Activated CD8-positive, alpha-beta memory T cell treated with anti-CD3 and anti-CD28 coated beads, Interleukin-2, amount 10 ng/mL, durations not matched to agents 7 days and 5 days (primary cell): ENCODE measurements at places on chromosomes 11 and 22. TPM values are rescaled to one million over a fixed set of nuclear protein-coding genes. Genes with fewer than 3 reads are reported as not detected.

Gene OR51B4
- not detected for total RNA-seq

Gene SNAP29
- 32.3 TPM for total RNA-seq

Gene SMDT1
- 72.1 TPM for total RNA-seq

Gene APOBEC3F
- total RNA-seq: 39.8 TPM

Gene OTUB1
- 90.1 TPM for total RNA-seq

Gene ST14
- not detected for total RNA-seq

Gene TSPAN18
- total RNA-seq: 6.1 TPM

Gene TRPM5
- not detected for total RNA-seq

Gene LRP4
- 0.12 TPM for total RNA-seq

Gene ZBTB16
- total RNA-seq: 3.9 TPM

Gene ASCL2
- 0.15 TPM for total RNA-seq

Gene OR10A2
- not detected for total RNA-seq

Gene ANKK1
- 0.29 TPM for total RNA-seq

Gene SYTL2
- total RNA-seq: 78.0 TPM

Gene C11orf87
- total RNA-seq: not detected

Gene OR11H1
- total RNA-seq: not detected

Gene RAB39A
- 0.59 TPM for total RNA-seq

Gene IL10RA
- 247 TPM for total RNA-seq

Gene SAA4
- not detected for total RNA-seq

Gene TAGLN
- 2.7 TPM for total RNA-seq

Gene GPR83
- 0.09 TPM for total RNA-seq

Gene GRAP2
- total RNA-seq: 257 TPM

Gene CRACR2B
- total RNA-seq: 14.1 TPM

Gene AMPD3
- total RNA-seq: 8.8 TPM

Gene KRTAP5-9
- not detected for total RNA-seq

Gene DCHS1
- total RNA-seq: 0.14 TPM

Gene PHETA2
- total RNA-seq: 2.5 TPM

Gene DRD4
- total RNA-seq: 0.41 TPM

Gene HSPB2
- not detected for total RNA-seq

Gene SMIM35
- total RNA-seq: 3.2 TPM

Gene ZP1
- total RNA-seq: not detected

Gene PHOX2A
- total RNA-seq: not detected

Gene RIBC2
- total RNA-seq: 16.2 TPM

Gene KRTAP5-1
- not detected for total RNA-seq

Gene CENATAC
- total RNA-seq: 43.4 TPM

Gene TBC1D22A
- total RNA-seq: 44.9 TPM

Gene BRD1
- total RNA-seq: 56.6 TPM

Gene OR4D6
- not detected for total RNA-seq

Gene ZNF70
- 2.9 TPM for total RNA-seq

Gene RFPL2
- 0.41 TPM for total RNA-seq

Gene RHBDD3
- 40.5 TPM for total RNA-seq

Gene IRAG1
- not detected for total RNA-seq

Gene DBX1
- total RNA-seq: not detected
